ENCODE measurements at places on chromosomes 16 and 17. TPM values are rescaled to one million over a fixed set of nuclear protein-coding genes. Genes with fewer than 3 reads are reported as not detected.

GRCh38 chr17:79930062-79930876 lies 91.0 kb upstream of the CBX4 start:
- DNase-seq = peak; percentile 20

CHP2 gene
- total RNA-seq = not detected

- peak; percentile 63 for DNase-seq
Measured at GRCh38 chr16:83689385-83689831, 118.4 kb upstream of the HSBP1 start.

ANKRD11 gene
- 31.6 TPM for total RNA-seq

CD300LB gene
- not detected for total RNA-seq

DNA sequence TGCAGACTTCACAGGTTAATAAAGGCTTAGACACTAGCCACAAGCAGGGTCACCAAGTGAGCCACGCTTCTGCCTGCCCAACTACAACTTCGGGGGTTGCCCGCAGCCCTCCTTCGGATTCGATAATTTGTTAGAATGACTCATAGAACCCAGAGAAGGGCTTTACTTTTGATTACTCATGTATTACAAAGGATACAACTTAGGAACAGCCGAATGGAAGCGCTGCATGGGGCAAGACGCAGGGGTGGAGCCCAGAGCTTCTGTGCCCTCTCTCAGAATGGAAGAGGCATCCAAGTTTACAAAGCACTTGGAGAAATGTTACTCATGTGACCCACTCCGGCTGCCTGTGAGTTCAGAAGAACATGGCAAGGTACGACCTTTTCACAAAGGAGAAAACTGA lies 7.5 kb upstream of the CDH5 start:
- peak; percentile 79 for DNase-seq

GRCh38 chr17:60249290-60249826 lies 99.6 kb downstream of the CA4 start:
- peak; percentile 84 for DNase-seq

DNA sequence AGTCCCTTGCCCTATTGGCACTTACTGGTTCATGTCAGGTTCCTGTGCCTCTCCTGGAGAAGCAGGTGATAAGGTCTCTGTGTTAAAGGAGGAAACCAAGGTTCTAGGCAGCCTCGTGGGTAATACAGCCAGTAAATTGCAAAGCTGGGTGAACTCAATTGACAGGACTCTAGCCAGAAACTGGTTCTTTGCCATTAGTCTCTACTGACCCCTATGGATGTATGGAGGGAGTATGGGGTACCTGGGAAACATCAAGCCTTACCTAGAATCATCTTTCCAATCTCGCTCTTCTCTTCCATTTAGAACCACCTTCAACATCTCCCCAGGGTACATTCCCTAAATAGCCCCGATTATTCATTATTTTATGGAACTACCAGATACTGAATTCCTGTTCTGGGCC lies 169.3 kb downstream of the CDH13 start:
- DNase-seq = no peak

DNA sequence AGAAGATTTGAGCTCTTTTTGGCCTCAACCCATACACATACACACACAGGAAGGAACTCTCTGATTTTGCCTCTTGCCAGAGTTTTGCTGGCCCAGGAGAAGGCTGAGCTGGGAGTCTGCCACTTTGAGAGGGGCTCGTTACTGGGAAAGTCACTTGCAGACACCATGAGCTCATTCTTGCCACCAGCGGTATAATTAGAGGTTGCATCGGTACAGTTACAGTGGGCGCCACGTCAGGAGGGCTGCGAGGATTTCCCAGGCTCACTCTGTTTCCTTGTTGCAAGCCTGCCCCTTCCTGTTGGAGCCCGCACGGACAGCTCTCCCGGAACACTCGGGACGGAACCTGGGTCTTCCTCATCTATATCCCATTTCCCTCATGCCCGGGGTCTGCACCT lies 3.1 kb upstream of the SDK2 start:
- DNase-seq = no peak

TMIGD1 gene
- total RNA-seq = not detected

- DNase-seq = no peak
Measured at GRCh38 chr17:32485261-32486110, 1.3 kb upstream of the CDK5R1 start.

RNF157 gene
- total RNA-seq = 0.22 TPM

DNA sequence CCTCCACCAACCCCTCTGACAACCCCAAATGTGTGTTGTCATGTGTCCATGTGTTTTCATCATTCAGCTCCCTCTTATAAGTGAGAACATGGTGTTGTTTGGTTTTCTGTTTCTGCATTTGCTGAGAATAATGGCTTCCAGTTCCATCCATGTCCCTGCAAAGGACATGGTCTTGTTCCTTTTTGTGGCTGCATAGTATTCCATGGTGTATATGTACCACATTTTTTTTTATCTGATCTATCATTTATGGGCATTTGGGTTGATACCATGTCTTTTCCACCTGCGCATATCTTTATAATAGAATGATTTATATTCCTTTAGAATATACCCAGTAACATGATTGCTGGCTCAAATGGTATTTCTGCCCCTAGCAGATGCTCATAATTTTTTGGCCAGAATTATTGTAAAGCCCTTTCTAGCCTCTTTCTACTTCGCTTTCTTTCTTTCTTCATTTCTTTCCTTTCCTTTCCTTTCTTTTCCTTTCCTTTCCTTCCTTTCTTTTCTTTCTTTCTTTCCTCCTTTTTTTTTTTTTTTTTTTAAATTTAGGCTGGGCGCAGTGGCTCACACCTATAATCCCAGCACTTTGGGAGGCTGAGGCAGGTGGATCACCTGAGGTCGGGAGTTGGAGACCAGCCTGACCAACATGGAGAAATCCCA lies 12.7 kb downstream of the REXO5 start:
- DNase-seq = no peak

GRCh38 chr16:54015147-54015546 lies 271.4 kb downstream of the IRX3 start:
- DNase-seq = no peak

C17orf58 gene
- total RNA-seq = 32.7 TPM

DNA sequence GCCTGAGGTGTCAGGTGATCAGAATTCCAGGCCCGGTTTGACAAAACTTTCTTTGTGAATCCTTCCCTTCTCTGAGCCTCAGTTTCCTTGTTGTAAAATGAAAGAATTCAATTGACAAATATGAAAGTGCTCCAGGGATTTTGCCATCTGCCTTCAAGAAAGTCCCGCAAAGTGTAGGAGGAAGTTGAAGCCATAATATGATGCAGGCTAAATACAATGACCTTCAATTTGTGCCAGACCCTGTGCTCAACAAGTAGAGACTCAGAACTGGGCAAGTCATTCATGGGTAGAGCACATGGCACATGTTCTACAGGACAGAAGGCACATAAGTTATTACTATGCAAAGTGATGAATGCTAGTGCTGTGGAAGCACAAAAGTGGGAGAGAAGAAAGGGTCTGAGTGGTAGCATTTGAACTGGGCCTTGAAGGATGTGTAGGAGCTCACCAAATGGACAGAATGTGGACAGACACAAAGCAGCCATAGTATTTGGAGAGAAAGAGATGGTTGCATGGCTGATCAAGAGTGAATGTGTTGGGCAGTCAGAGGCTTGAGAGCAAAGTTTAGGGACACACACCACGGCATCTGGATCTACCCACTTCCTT lies 2.4 kb upstream of the SCIMP start:
- DNase-seq = no peak

GRCh38 chr16:54677308-54677950 lies 253.2 kb upstream of the IRX5 start:
- no peak for DNase-seq

GRCh38 chr17:65415991-65416390 lies 145.5 kb downstream of the AXIN2 start:
- DNase-seq = no peak
